Tibial nerve (tissue), 4 donors: ENCODE measurements at places on chromosomes 6 and 20.

DNA sequence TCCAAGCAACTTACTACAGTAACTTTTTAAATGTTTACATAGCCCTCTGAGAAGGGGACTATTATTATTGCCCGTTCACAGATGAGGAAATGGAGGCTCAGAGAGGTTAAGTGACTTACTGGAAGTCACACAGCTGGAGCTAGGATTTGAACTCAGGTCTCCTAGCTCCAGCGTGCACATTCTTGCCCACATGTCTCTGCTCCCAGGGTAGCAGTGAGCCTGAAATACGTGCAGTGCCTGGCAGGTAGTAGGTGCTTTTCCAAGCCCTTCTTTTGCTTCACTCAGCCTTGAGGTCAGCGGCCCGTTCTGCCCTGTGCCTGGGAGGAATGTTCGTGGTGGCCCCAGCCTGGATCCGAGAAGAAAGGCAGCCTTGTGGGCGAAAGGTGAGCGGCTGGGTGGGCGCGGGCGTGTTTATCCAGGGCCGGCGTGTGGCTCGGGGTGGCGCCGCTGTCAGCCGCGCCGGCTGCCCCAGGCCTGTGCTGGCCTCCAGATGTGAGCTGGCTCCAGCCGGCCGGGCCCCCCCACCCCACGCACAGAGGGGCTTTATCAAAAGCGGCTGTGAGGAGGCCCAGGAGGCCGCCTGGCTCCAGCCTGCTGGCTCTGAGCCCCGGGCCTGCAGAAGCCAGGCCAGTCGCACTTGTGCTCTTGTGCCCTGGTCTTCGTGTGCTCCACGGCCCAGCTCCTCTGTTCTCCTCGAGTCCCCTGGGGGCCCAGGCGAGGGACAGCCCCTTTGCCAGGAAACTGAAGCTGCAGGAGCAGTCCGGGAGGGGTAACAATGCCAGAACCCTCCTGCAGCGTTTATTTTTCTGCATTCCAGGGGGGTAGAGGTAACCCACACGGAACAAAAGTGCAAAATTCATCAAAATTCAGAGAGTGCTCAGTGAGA lies 58.1 kb downstream of the UBE2V1 start:
- no peak for DNase-seq

DNA sequence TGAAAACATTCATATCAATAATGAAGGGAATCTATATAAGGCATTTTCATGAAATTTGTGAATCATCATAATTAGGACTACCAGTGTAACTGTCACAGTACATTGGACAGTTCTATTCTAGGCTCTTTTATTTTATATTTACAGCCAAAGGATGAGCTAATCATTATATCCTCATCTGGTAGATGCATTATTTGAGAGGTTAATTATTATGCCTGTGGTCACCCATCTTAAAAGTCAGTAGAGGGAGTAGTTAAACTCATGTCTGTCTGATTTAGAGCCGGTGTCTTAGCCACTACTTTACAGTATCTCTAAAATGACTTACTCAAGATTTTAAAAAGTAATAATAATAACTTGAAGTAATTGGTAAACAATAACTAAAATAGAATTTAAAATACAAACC lies 899.3 kb upstream of the MAP3K7 start:
- no peak for DNase-seq

- DNase-seq = no peak
Observed at GRCh38 chr6:107673076-107673494, 151.0 kb downstream of the SCML4 start.

- no peak for DNase-seq
Observed at GRCh38 chr6:4114123-4114522, 21.3 kb downstream of the ECI2 start.

DNA sequence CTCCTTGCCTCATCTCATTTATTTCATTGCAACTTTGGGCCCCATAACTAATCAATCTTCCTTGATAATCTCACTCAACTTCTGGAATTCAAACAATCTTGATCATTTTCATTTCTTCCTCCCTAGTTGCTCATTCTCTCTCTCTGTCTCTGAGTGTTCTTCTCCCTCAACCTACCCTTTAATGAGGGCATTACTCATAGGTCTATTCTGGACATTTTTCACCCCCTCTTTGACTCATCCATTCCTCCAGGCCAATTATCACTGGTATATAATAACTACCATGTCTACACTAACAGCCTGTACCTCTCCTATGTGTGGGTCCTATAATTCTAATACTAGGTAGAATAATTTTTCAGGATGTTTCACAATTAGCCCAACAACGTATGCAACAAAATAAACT lies 78.8 kb downstream of the COL21A1 start:
- DNase-seq = no peak

- no peak for DNase-seq
Observed at GRCh38 chr6:42453654-42454427, 2.1 kb upstream of the TRERF1 start.

DNA sequence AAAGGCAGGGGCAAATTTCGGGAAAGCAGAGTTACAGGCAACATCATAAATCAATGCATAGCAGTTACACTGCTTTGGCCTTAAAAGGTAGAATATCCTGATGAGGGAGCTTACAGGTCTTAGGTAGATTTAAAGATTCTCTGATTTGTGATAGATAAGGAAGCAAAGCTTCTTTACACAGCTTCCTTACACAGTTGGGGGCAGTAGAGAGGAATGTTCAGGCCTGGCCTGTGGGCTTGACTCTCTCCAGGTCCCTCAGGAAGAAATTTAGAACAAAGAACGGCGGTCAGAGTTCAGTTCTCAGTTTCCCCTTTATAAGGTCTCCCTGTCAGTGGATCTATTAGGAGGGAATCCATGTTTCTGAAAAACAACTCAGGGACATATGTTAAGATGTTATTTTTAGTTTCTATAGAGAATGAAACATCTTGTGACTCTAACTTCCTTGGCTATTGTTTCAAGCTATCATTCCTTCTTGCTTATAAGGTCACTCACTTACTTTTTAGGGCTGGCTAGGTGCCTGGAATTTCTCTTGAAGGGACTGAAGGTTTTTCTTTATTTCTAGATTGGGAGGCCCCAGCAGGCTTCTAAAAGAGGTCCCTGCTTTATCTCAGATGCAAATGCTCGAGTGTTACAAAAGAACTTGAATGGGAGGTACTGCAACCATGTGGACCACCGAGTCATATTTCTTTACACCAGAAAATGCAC lies 11.8 kb downstream of the HLA-B start:
- no peak for DNase-seq

- no peak for DNase-seq
Observed at GRCh38 chr6:43860285-43860684, 90.3 kb downstream of the VEGFA start.

GRCh38 chr6:112441607-112442006 lies 94.5 kb downstream of the RFPL4B start:
- no peak for DNase-seq

GRCh38 chr6:165231581-165232561 lies 77.5 kb downstream of the C6orf118 start:
- DNase-seq = no peak
